AG04450 (cell line): ENCODE measurements at places on chromosomes 2 and 18.
A peak's percentile ranks its signal among the peaks of the same experiment; 100 is the strongest.

GRCh38 chr2:120898961-120899750 lies 163.5 kb downstream of the GLI2 start:
- no peak for DNase-seq

- DNase-seq: no peak
Measured at GRCh38 chr2:17036361-17036760, 370.7 kb upstream of the CYRIA start.

DNA sequence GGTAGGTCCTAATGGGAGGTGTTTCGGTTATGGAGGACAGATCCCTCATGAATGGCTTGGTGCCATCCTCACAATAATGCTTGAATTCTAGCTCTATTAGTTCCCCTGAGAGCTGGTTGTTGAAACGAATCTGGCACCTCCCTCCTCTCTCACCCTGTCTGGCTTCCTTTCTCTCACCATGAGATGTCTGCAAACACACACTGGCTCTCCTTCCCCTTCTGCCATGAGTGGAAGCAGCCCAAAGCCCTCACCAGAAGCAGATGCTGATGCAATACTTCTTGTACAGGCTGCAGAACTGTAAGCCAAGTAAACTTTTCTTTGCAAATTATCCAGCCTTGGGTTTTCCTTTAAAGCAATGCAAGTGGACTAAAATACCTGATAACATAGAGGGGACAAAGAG lies 86.6 kb downstream of the RND3 start:
- no peak for DNase-seq

GRCh38 chr2:18516112-18516511 lies 44.3 kb downstream of the RDH14 start:
- peak; percentile 92 for DNase-seq

DNA sequence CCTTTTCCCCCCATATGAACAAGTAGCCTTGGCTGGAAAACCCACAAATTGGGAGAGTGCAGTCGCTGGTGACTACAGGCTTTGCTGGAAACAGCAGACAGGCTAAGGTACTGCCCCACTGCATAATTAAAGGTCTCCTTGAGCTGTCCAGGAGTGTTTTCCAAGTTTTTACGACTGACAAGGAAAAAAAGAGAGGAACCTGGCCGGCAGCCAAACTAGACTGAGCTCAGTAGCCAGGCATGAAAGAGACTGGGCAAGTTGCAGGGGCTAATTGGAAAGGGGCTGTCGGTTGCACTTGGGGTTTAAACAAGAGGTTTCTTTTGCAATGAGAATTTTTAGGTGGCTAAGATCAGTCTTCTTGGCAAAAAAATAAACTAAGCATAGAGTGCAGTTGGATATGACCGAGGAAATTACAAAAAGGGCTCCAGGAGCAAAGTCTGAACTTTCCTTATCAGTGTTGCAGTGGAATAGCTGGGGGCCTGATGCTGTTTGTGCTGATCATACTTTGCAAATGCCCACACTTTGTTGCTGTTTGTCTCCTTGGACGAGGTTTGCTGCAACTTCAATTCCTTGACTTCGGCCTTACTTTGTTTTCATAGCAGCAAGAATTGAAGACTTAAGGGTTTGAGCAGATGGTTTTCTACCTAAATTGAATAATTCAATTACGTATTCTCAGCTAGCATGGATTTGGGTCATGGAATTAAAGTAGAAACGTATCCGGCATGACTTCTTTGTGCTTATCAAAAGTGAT lies 2.1 kb downstream of the GULP1 start:
- no peak for DNase-seq

DNA sequence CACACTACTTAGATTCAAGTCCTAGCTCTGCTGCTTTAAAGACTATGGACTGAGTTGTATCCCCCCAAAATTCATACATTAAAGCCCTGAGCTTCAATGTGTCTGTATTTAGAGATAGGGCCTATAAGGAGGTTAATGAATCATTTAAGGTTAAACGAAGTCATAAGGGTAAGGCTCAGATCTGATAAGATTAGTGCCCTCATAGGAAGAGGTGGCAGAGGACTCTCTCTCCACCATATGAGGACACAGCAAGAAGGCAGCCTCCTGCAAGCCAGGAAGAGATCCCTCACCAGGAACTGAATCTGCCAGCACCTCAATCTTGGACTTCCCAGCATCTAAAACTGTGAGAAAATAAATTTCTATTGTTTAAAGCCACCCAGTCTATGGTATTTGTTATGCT lies 3.1 kb upstream of the CYTIP start:
- DNase-seq: no peak

DNA sequence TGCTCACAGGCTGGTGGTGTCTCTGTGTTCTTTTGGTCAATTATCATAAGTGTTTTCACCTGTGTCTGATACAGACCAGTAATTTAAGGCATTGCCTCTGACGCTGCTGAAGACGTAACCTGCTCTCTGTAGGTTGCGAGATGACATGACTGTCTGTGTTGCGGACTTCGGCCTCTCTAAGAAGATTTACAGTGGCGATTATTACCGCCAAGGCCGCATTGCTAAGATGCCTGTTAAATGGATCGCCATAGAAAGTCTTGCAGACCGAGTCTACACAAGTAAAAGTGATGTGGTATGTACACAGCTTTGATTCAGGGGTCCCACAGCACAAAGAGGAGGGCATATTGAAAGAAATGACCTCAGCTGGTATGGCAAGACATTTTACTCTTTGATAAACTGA lies 33.8 kb upstream of the TMEM87B start:
- DNase-seq: no peak
